ENCODE measurements at places on chromosomes 4 and X. TPM values are rescaled to one million over a fixed set of nuclear protein-coding genes. Genes with fewer than 3 reads are reported as not detected.

The PPEF1 gene
- 0.24 TPM for total RNA-seq

The MID2 gene
- total RNA-seq, result 2.9 TPM

The NSG1 gene
- 1.2 TPM for total RNA-seq

The CAPN6 gene
- 1.7 TPM for total RNA-seq

The TIMM17B gene
- total RNA-seq, result 49.0 TPM

The FGA gene
- not detected for total RNA-seq

The PRR32 gene
- total RNA-seq, result not detected

The YIPF7 gene
- not detected for total RNA-seq

The TSC22D3 gene
- total RNA-seq, result 64.7 TPM

The MFAP3L gene
- total RNA-seq, result 10.8 TPM

The CTAG2 gene
- total RNA-seq, result not detected

The GPC4 gene
- 33.5 TPM for total RNA-seq

The MTNR1A gene
- 4.9 TPM for total RNA-seq

The FAM236D gene
- not detected for total RNA-seq

The AVPR2 gene
- 0.43 TPM for total RNA-seq

The SPANXN2 gene
- not detected for total RNA-seq

The FAM236B gene
- not detected for total RNA-seq

The CENPVL2 gene
- not detected for total RNA-seq

The UBE2A gene
- total RNA-seq, result 79.4 TPM

The PABPC1L2A gene
- total RNA-seq, result not detected

The CCKAR gene
- not detected for total RNA-seq

The CT45A3 gene
- total RNA-seq, result not detected

The SPACA5 gene
- total RNA-seq, result not detected

The IGFBP7 gene
- 32.7 TPM for total RNA-seq

The CSAG2 gene
- not detected for total RNA-seq

The C4orf36 gene
- total RNA-seq, result 0.85 TPM

The ENOPH1 gene
- total RNA-seq, result 22.7 TPM

The DCAF4L1 gene
- total RNA-seq, result 0.05 TPM

The HHIP gene
- total RNA-seq, result 5.5 TPM

The ETDA gene
- not detected for total RNA-seq

The TSPAN6 gene
- 111 TPM for total RNA-seq

The USP17L12 gene
- total RNA-seq, result not detected

The SSX4B gene
- total RNA-seq, result not detected

Measured in mucosa of descending colon (tissue), 3 donors.